Nasal cavity respiratory epithelium epithelial cell of viscerocranial mucosa (primary cell): ENCODE measurements at places on chromosomes 2 and 18. TPM values are rescaled to one million over a fixed set of nuclear protein-coding genes. Genes with fewer than 3 reads are reported as not detected.

Gene CPS1
- 16.1 and 27.0 TPM in 2 replicates for total RNA-seq

Gene PECR
- 8.5 and 21.5 TPM in 2 replicates for total RNA-seq

Gene RNF125
- total RNA-seq, result 1.7 and 2.3 TPM in 2 replicates

Gene CPLX4
- not detected in 2 replicates for total RNA-seq

Gene HOXD10
- total RNA-seq, result not detected in 2 replicates

Gene TCF23
- total RNA-seq, result under 0.01 TPM in 1 of 2 replicates, not detected in the other

Gene MBOAT2
- 73.8 and 75.2 TPM in 2 replicates for total RNA-seq

Gene SERPINB2
- total RNA-seq, result 44.4 and 182 TPM in 2 replicates

Gene SCYGR4
- not detected in 2 replicates for total RNA-seq

Gene ANKRD30BL
- total RNA-seq, result not detected in 2 replicates
